ENCODE measurements at places on chromosomes 11 and 22. TPM values are rescaled to one million over a fixed set of nuclear protein-coding genes. Genes with fewer than 3 reads are reported as not detected.

GRCh38 chr22:37884420-37884819, 21.7 kb upstream of the MICALL1 start:
- H3K36me3 ChIP-seq = peaks cover 61% of the 10 kb centered on the region
- H3K27me3 ChIP-seq = no peaks in the 10 kb centered on the region
- no peak for DNase-seq
- no peak overlapping the region for H3K4me3 ChIP-seq
- no peak overlapping the region for H3K27ac ChIP-seq

DNA sequence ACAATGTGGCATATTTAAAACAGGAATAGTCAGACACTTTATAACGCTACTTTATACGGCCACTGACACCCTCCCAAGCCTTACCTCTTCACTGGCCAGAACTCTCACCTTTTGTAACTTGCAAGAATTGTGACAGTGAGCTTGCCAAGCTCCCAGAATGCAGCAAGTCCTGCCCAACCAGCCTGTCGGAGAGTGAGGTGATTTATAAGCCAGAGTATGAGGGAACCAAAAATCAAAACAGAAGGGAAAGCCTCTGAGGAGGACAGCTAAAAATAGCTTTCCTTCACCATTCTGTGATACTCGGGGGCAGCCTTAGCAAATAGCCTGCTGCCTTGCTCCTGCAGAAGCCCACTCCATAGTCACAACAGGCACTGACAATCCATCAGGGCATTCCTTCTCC, 229.7 kb downstream of the FAM76B start:
- H3K27me3 ChIP-seq = no peaks in the 10 kb centered on the region
- no peaks in the 10 kb centered on the region for H3K36me3 ChIP-seq
- H3K4me1 ChIP-seq = peaks cover 2% of the 10 kb centered on the region
- DNase-seq = no peak
- no peak overlapping the region for H3K27ac ChIP-seq

GRCh38 chr11:129313541-129314297, 61.9 kb upstream of the BARX2 start:
- H3K4me1 ChIP-seq = no peaks in the 10 kb centered on the region
- no peak overlapping the region for H3K27ac ChIP-seq
- no peak for DNase-seq
- H3K36me3 ChIP-seq = no peaks in the 10 kb centered on the region
- no peak overlapping the region for H3K4me3 ChIP-seq

DNA sequence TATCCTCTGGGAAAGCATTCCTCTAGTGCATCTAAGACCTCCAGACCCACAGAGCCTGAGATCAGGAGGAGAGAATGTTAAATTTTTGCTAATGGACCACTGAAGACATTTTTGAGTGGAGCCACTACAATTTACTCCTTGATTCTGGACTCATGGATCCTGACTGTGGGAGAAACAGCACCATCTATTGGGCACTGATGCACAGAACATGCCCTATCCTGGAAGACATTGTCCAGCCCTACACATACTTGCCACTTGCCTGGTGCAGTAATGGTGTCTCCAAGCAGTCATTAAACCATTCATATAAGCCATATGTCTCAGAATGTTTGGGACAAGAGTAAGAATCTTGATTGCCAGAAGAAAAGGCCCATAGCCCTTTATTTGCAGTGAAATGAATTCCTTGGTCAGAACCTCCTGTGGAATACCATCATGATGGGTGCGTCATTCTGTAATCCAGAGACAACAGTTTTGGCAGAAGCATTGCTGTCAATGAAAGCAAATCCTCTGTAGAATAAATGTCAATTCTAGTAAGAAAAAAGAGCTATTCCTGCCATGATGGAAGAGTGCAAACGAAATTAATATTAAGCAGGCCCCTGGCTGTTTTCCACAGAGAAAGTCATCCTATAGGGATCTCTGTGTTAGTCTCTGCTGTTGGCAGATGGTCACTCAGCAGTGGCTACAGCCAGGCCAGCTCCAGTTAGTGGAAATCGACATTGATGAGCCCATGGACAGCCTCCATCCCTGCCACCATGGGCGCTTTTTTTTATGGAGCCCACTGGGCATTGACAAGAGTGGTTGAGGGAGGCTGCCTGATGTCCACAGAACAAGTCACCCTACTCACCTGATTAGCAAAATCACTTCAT, 43.5 kb downstream of the GGTLC2 start:
- no peak overlapping the region for H3K4me3 ChIP-seq
- no peak overlapping the region for H3K27ac ChIP-seq
- no peaks in the 10 kb centered on the region for H3K4me1 ChIP-seq
- peaks cover 8% of the 10 kb centered on the region for H3K27me3 ChIP-seq
- H3K36me3 ChIP-seq = no peaks in the 10 kb centered on the region
- no peak for DNase-seq

DNA sequence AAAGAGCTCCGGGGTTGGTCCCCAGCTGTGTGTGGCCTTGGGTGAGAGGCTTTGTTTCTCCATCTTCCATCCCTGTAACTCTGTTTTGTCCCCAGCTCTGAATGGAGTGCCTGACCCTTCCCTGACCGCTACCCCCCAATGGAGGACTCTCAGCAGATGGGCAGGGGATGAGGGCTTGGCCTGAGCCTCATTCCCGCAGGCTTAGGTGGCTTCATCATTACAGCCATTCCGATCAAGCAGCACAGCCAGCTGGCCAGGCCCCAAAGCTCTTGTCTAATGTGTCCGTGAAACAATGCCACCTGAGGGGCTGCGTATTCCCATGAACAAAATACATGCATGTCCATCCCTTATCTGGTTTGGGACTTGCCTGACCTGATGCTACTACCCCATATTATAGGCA, 3.9 kb upstream of the CDC42EP2 start:
- peaks cover 15% of the 10 kb centered on the region for H3K27me3 ChIP-seq
- no peaks in the 10 kb centered on the region for H3K4me1 ChIP-seq
- H3K27ac ChIP-seq = no peak overlapping the region
- H3K36me3 ChIP-seq = no peaks in the 10 kb centered on the region
- no peak overlapping the region for H3K4me3 ChIP-seq
- DNase-seq = no peak

DNA sequence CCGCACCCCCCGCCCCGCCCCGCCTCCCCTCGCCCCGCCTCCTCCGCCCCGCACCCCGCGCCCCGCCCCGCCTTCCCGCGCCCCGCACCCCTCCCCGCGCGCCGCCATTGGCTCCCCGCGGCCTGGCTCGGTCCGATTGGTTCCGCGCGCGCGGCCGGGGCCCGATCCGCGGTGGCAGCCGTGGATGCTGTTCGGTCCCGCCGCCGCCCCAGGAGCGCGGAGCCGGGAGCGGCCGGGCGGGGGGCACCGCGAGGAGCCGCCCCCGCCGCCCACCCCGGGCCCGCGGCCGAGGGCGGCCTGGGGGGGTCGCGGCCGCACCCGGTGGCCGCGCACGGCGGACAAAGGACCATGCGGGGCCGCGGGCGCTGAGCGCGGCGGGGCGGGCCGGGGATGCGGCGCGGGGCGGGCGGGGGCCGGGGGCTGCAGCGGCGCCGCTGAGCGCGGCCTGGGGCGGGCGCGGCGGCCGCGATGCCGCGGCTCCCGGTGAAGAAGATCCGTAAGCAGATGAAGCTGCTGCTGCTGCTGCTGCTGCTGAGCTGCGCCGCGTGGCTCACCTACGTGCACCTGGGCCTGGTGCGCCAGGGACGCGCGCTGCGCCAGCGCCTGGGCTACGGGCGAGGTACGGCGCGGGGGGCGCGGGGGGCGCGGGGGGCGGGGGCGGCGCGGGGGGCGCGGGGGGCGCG, at the start of gene B4GALNT4:
B4GALNT4 (plus strand) TSS at position 164 of the 683 bp plus-strand sequence; CDS start at position 469, 305 bp downstream.
- no peaks in the 10 kb centered on the region for H3K36me3 ChIP-seq
- no peak for DNase-seq
- H3K27ac ChIP-seq = no peak within 1 kb of the TSS
- no peaks in the 10 kb centered on the region for H3K27me3 ChIP-seq

- no peaks in the 10 kb centered on the region for H3K36me3 ChIP-seq
- DNase-seq = no peak
- no peak overlapping the region for H3K4me3 ChIP-seq
- H3K27ac ChIP-seq = no peak overlapping the region
These were observed 22.4 kb downstream of the MMP10 start for GRCh38 chr11:102757823-102758549.

DNA sequence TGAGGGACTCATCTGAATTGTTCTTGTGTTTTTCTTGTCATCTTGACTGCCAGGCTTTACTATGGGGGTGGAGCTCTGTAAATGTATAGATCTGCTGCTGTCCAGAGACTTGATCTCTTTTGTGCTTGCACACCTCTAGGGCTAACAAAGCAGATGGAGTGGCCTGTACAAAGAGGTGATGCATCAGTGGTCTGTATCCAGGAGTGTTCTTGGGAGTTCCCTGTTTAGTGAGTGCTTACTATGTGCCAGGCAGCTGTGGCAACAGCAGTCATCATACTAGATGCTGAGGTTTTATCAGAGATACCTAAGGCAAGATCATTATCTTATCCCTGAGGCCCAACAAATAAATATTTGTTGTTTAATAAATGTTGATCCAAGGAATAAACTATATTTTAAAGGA, 33.4 kb downstream of the STIM1 start:
- no peaks in the 10 kb centered on the region for H3K36me3 ChIP-seq
- no peak for DNase-seq

- no peaks in the 10 kb centered on the region for H3K4me1 ChIP-seq
- no peak for DNase-seq
- no peak overlapping the region for H3K4me3 ChIP-seq
- H3K27me3 ChIP-seq = no peaks in the 10 kb centered on the region
These were observed 24.7 kb downstream of the ALG9 start for GRCh38 chr11:111846636-111847035.

DNA sequence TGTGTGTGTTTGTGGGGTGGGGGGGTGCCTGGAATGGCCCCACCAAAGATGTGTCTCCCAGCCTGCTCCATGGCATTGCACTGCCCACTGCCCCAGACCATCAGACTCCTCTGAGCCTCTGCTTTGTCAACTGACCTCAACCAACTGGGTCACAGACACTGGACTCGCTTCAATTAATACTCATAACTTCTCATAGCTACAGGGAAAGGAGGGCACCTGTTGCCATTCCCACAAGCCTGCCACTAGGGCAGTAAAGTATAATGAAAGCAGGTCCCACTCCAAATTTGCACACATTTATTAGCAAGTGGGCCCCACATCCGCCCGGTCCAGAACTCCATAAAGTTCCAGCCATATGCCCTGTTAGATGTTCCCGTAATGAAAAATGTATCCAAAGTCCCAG, 70.5 kb upstream of the PRDM11 start:
- peaks cover 40% of the 10 kb centered on the region for H3K4me1 ChIP-seq
- H3K27me3 ChIP-seq = no peaks in the 10 kb centered on the region
- no peak for DNase-seq
- H3K27ac ChIP-seq = no peak overlapping the region

DNA sequence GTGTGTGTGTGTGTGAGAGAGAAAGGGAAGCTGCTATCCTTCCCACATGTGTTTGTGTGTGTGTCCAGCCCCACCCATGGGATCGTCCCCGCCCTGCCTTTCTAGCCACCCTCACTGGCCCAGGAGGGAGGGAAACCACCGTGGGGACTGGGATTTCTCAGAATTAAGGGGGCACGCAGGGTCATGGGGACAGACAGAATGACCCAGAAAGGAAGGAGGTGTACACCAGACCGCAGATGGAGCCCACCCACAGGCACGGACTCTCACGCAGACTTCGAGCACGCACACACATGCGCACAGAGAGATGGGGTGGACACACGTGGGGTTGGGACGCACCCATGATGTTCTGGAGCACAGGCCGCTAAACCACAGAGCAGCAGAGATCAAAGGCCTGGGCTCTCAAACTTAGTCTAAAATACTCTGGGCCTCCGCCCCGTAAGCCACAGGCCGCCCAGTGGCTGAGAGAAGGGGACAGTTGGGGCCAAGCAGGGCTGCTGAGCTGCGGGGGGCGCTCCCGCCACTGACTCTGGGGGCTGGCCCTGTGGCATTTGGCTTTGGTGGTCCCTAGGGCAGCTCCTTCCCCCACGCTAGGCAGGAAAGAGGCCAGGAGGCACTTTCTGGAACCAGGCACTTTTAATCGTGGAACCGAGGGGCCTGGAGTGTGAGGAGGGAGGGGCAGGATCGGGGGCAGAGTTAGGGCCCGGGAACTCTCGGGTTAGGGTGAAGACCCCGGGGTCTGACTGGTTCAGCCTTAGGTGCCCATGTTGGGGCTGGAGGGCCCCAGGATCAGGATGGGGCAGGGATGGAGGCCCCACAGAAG, 1.5 kb downstream of the IFITM5 start:
- H3K36me3 ChIP-seq = peaks cover 11% of the 10 kb centered on the region
- H3K27me3 ChIP-seq = peaks cover 25% of the 10 kb centered on the region
- H3K27ac ChIP-seq = no peak overlapping the region

GRCh38 chr11:125948278-125949051, 2.6 kb downstream of the VSIG10L2 start:
- H3K4me1 ChIP-seq = no peaks in the 10 kb centered on the region
- no peak overlapping the region for H3K27ac ChIP-seq
- H3K4me3 ChIP-seq = no peak overlapping the region
- peaks cover 38% of the 10 kb centered on the region for H3K27me3 ChIP-seq
- no peak for DNase-seq

DNA sequence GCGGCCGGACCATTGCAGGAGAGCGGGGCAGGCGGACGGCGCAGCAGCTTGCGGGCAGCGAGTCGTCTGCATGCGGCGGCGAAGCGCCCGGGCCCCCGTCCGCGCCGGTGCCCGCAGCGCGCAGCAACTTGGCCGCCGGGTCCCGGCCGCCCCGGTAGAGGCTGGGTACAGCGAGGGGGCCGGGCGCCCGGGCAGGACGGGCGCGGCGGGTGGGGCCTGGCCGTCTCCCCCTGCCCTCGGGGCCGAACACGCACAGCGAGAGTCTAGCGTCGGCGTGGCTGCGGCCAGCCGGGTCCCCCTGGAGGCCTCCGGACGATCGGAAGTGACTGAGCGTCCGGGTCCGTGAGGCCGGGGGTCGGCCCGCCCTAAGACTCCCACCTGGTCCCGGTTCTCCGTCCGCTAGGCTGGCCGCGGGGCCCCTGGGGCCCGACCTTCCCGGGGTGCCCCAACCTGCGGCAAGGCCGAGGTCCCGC, 775 bp upstream of the TRABD start:
- H3K27me3 ChIP-seq = peaks cover 27% of the 10 kb centered on the region
- H3K27ac ChIP-seq = no peak overlapping the region
- peaks cover 20% of the 10 kb centered on the region for H3K4me1 ChIP-seq
- no peak for DNase-seq
- no peaks in the 10 kb centered on the region for H3K36me3 ChIP-seq

The OR5T1 gene
- not detected for total RNA-seq

The TPCN2 gene
- total RNA-seq = 19.4 TPM

The SMCO4 gene
- total RNA-seq = not detected

Data from T-cell (primary cell).